Stimulated activated CD4-positive, alpha-beta T cell treated with anti-CD3 and anti-CD28 coated beads, Interleukin-1b, Interleukin-23, amount 100 ng/mL, for 1 hour (primary cell): ENCODE measurements at places on chromosomes 16 and 17.

DNA sequence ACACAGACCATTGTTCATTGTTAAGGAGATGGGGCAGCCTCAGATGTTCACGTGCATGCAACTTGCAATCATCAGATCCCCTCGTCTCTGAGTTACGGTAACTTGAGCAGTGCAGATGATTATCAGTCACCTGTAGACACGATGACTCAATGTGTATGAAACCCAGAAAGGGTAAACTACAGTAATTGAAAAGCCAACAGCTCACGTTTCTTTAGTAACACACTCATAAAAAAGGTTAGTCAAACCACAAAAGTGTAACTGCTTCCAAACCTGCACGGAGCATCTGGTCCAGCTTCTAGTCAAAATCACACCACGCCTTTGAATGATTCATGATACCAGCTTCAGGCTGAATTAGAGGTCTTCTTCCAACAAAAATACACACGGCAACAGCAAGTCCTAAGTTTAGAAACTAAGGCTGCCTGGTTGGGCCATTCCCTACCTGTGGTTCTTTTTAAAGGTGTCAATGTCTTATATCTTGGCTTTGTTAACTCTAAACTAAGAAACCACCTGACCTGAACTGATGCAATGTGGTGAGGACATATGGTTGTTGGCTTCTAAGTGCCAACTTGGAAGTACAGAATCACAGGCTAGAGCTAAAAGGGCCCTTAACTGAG, 32.3 kb downstream of the GRB7 start:
- no peak for DNase-seq

GRCh38 chr16:20610892-20611349, 34.8 kb upstream of the ACSM2B start:
- no peak for DNase-seq

- DNase-seq, result no peak
Measured at GRCh38 chr17:39461926-39462569, 762 bp downstream of the CDK12 start.

- no peak for DNase-seq
Measured at GRCh38 chr16:68351991-68352431, 41.2 kb downstream of the PRMT7 start.

DNA sequence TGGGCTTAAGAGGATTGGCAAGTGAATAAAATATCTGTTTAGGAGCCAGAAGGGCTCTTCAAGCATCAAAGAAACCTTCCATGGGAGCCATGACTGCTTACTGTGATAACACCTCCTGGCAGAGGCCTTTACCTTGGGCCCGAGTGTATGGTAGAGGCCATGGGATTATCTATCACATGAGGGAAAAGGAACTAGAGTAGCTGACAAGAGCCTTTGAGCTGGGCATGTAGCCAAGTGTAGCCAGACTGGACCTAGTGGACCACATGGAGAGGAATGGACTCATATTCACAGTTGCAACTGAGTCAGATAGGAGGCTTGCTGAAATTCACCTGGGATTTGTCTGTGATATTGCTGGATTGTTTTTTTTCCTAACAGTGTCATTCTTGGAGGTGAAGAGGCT, 276.0 kb upstream of the ZFHX3 start:
- DNase-seq, result no peak

- no peak for DNase-seq
Measured at GRCh38 chr16:66935314-66936011, at the start of gene CES2. Gene CES2 (plus strand): TSS chr16:66935516. CDS start chr16:66935636, 120 bp downstream.

DNA sequence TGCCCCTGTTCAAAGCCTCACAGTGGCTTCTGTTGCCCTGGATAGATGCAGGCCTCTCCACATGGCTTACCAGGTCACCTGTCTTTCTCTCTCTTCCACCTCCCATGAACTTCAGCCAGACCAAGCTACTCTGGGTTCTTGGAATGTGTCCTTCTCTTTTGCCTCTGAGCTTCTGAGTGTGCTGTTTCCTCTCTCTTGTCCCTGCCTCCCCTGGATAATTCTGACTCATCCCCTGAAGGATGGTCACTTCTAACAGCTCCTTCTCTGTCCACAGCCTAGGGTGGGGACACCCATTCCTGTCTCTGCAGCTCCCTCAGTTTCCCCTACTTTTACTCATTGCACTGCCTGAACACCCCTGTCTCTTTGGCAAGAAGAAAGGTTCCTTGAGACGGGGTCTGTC, 2.9 kb downstream of the GUCY2D start:
- no peak for DNase-seq

GRCh38 chr16:25073854-25074253, 37.7 kb upstream of the LCMT1 start:
- DNase-seq, result no peak

- no peak for DNase-seq
Measured at GRCh38 chr16:89423681-89424260, 66.6 kb downstream of the ANKRD11 start.

DNA sequence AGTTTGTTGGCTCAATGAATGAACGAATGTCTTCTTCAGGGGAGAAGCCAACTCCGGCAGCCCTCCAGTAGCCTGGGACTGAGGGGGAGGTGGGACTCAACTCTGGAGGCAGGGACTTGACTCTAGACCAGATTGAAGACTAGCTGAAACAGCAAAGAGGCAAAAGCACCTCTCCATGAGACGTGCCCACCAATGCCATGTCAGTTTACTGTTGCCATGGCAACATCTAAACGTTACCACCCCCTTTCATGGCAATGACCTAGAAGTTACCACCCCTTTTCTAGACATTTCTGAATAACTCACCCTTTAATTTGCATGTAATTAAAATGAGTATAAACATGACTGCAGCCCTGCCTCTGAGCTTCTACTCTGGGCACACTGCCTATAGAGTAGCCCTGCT, 91.8 kb downstream of the ASIC2 start:
- DNase-seq, result no peak

DNA sequence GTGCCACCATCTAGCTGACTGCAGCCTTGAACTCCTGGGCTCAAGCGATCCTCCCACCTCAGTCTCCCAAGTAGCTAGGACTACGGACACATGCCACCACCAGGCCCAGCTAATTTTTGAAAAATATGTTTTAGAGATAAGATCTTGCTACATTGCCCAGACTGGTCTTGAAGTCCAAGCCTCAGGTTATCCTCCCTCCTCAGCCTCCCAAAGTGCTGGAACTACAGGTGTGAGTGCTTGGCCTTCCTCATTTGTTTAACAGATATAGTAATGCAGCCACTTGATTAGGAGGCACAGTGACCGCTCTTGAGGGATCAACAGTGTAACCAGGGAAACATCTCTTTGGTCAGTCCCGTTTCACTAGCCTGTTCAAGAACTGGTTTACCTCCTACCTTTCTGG, 35.1 kb downstream of the HLF start:
- no peak for DNase-seq

- no peak for DNase-seq
Measured at GRCh38 chr17:35510052-35510451, 27.4 kb downstream of the SLFN12L start.

DNA sequence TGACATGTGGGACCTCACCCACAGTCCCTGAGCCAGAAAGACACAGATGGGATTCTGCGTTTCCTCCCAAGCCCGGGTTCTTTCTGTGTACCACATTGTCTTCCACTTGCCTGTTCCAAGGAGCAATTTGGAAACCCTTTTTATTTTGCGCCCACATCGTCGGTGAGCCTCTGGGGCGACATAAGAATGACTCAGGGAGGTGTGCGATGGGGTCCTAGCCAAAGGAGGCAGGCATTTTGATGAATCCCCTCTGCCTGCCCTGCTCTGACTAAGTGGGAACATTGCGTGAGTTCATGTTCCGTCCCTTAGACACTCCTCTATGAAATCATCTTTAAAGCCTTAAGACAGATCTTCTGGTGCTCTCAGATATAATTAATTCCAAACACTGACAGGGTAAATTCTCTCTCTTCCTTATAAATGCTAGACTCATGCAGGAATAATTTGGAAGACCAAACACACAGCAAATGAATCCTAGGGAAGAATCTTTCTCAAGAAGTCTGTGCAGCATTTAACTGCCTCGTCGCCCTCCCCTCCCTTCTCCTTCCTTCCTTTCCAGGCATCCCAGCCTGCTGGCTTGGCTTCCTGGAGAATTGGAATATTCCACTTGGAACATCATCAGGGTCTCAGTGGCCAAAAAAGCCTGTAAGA, 52.7 kb upstream of the FOXF1 start:
- DNase-seq, result no peak
